ENCODE measurements at places on chromosomes 12 and 14. TPM values are rescaled to one million over a fixed set of nuclear protein-coding genes. Genes with fewer than 3 reads are reported as not detected.

- no peaks in the 10 kb centered on the region for H3K36me3 ChIP-seq
- peaks cover 4% of the 10 kb centered on the region for H3K4me1 ChIP-seq
- H3K4me3 ChIP-seq: no peak overlapping the region
- H3K27ac ChIP-seq: no peak overlapping the region
- H3K27me3 ChIP-seq: no peaks in the 10 kb centered on the region
Measured at GRCh38 chr12:27552886-27553560, 29.0 kb downstream of the PPFIBP1 start.

GRCh38 chr12:87807086-87807485 is 222.1 kb downstream of the C12orf50 start:
- no peak for DNase-seq
- H3K4me3 ChIP-seq: no peak overlapping the region
- H3K27ac ChIP-seq: no peak overlapping the region
- H3K4me1 ChIP-seq: no peaks in the 10 kb centered on the region

DNA sequence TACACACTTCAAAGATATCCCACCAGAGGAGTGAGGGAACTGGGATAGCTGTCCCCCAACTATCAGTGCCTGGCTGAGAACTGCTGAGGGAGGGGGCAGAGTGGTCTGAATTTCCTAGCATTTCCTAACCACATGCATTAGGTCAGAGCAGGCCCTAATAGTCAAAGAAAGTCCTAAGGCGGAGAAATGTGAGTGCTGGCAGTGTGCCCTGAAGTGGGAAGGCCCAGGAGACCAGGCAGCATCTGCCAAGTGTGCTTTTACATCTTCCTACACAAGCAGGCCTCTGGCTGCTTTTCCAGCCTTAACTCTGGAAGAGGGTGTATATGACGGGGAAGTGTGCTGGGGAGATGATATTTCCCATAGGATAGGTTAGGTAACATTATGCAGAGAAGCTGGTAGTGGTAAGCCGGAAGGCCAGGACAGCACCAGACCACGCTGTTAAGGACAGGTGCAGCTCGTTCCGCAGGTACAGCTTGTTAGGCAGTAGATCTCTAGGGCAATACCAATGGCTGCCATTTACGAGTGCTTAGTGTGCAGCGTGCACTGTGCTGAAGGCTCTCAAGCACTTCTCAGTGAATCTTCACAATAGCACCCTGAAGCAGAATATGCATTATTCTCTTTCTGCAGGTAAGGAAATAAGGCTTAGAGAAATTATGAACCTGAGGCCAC is 9.1 kb upstream of the CCDC198 start:
- H3K4me3 ChIP-seq: no peak overlapping the region
- no peaks in the 10 kb centered on the region for H3K4me1 ChIP-seq
- H3K36me3 ChIP-seq: no peaks in the 10 kb centered on the region
- no peak overlapping the region for H3K27ac ChIP-seq

Gene LUM
- total RNA-seq: not detected

- H3K4me1 ChIP-seq: peaks cover 2% of the 10 kb centered on the region
- peaks cover 8% of the 10 kb centered on the region for H3K36me3 ChIP-seq
- DNase-seq: no peak
- no peaks in the 10 kb centered on the region for H3K27me3 ChIP-seq
Measured at GRCh38 chr12:51471111-51471864, 46.7 kb downstream of the SLC4A8 start.

Data from naive thymus-derived CD8-positive, alpha-beta T cell (primary cell).